ENCODE measurements at places on chromosomes 13 and 19.

GRCh38 chr13:104593693-104594092 is 1527.5 kb upstream of the SLC10A2 start:
- no peak for DNase-seq

DNA sequence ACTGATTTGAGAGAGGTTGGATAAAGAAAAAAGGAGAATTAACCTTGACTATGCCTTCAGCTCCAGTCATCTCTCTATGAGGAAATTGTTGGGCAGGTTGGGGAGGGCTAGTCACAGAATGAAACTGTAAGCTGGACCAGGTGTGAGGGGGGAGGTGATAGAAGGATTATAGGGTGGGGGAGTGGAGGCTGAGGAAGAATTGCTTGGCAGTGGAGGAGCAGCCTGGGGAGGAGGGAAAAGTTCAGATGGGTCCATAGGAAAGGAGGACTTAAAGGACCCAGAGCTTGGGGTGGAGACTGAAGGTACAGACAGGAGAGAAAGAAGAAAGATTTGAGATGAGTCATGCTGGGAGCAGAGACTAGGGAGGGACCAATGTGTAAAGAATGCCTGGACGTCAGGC is 8.2 kb upstream of the ZNF431 start:
- no peak for DNase-seq

- DNase-seq = no peak
These were observed 36.0 kb downstream of the KEAP1 start for GRCh38 chr19:10467104-10467706.

DNA sequence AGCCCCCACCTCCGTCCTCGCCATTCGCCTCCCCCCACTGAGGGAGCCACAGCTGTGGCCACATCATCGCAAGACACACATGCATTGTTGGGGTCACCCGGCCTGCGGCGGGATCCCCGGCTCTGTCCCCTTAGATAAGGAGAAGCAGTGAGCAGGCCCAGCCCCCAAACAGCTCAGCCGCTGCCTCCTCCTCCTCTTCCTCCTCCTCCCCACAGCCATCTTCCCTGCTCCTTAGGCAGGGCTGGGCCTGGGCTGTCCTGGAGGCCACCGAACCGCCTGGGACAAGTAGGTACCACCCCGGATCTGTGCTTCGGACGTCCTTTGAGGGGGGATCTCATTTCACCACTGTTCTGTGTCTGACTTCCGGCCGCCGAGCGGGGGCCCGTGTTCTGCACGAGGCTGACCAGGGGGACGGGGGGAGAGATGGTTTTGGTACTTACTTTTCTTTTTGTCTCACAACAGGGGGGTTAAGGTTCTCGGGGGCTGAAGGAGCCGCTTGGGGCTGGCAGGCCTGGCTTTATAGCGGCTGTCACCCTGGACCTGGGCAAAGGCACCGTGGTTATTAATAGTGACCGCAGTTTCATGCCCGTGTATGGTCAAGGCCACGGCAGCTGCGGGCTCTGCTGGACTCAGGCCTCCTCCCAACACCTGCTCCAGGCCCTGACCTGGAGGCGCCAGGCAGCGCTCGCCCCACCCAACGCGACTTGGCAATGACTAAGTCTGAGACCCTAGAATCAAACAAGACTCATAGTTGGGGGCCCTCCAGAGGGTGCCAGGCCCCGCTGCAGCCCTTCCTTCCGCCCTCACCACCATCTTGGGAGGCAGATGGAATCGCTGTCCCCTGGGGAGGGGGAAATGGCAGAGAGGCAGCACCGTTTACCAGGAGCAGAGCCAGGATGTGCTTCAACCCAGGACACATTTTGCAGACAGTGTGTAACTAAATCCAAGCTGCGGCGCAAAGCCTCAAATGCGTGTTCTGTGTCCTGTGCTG is 18.3 kb downstream of the NMRK2 start:
- DNase-seq = no peak

DNA sequence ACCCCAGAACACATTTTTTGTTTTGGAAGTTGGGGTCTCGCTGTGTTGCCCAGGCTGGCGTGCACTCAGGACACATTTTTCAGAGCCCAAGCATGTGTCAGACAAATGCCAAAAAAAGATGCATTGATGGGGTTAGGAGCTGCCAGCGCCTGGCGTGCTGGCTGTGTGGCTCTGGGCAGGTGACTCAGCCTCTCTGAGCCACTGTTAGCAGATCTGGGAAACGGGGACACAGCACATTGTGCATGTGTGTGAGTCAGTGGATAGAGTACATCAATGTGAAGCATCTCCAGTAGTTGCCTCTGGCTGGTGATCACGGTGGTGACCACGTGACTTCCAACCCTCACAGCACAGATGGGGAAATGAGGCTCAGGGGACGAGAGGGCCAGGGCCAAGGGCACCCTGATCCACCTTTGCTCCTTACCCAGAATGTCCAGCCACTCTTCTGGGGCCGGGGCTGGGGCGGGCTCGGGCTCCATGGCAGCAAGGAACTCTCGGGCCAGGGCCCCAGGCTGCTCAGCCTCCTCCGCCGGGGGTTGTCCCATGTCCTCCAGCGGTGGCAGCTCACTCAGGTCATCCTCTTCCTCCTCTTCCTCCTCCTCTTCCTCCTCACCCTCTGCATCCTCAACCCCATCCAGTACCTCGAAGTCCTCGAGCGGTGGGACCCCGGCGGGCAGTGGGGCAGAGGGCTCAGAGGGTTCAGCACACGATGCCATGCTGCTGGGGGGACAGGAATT is 1.9 kb downstream of the FKBP8 start:
- DNase-seq = no peak
